Motor neuron (in vitro differentiated cells): ENCODE measurements at places on chromosomes 11 and 22. TPM values are rescaled to one million over a fixed set of nuclear protein-coding genes. Genes with fewer than 3 reads are reported as not detected.

Gene OR5W2
- total RNA-seq = 0.25 TPM in 1 of 2 replicates, not detected in the other

Gene CD3E
- total RNA-seq = not detected in 2 replicates

GRCh38 chr11:62026739-62027370 is 59.4 kb upstream of the FTH1 start:
- ATAC-seq = no peak

DNA sequence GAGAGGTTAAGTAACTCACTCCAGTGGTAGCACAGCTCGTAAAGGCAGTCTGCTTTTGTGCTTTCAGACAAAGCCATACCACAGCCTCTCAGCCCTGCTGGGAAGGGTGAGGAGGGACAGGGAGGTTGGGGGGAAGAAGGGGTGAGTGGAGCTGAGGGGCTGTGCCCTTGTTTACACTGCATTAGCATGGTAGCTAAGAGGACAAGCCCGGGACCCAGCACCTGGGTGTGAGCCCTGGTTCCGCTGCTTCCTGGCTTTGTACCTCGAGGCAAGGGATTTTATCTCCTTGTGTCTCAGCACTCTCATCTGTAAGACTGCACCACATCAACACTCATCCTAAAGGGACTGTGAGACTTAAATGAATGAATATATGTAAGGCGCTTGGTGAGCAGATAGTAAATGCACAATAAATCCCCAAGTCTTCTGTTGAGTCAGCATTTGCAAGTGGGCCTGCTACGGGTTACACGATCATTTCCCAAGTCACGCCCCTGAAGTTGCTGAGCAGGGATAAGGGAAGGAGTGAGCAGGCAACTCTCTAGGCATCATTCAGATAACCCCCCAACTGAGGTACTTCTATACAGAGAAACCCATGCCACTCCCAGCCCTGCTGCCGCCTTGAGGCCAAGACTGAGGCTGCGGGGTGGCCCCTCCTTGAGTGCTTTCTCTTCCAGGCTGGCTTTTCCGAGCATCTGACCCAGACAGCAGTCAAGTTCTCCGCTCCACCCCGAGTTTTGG is 7.5 kb downstream of the RASD2 start:
- ATAC-seq = peak; percentile 38

DNA sequence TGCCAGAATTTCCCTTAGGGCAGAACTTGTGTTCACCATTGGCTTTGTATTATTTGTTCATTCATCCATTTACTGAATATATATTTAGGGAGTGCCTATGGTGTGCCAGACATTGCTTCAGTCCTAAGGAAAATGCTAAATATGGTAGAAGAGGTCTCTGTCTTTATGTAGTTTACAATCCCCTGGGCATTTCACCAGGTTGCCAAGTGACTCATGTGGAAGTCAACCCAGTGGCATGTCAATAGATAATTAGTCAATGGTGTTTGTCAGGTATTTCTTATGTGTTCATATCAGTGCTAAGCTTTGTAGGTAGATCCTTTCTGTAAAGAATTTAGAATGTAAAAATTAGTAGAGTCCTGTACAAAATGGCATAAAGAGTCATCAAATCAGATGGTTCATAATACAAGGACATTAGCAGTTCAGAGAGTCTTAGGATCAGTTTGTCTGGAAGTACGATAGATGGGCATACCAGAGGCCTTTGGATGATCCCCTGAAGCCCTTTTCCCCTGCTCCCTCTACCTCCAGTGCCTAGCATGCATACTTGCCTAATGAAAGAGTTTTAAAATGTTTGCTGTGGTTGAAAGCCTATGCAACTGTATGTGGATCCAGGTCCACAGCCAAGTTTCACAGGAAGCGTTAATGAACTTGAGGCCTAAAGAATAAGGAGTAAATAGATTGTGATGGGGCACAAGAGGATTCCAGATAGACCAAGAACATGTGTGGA is 58.5 kb upstream of the SESN3 start:
- ATAC-seq = no peak
